Panc1 (cell line): ENCODE measurements at places on chromosomes 5 and 9. TPM values are rescaled to one million over a fixed set of nuclear protein-coding genes. Genes with fewer than 3 reads are reported as not detected.

DNA sequence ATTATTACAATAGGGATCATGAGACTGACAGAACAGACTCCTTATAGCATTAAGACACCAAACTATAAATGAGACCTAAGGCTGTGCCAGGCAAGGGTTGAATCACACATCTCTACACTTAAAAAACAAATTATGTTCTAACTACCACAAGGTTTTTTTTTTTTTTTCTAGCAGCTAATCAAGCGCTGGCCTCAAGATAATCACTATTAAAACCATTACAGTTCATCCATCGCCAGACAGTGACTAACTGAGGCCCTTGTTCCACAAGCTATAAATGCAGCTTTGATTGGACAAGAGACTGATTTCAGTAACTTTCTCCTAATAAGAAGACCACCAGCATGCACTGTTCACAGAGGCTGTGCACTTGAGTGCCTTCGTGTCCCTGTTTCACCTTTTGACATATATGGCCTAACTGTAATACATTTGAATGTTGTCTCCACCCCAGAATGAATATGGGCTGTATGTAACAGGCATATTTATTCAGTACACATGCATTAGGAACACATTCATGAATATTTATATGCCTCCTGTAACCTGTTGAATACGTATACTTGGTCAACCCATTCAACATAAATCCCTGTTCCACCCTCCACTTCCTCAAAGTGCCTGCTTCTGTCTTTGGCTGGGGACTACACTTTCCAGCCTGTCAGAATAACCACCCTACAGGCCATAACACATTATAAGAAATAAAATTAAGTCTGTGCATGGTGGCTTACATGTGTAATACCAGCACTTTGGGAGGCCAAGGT lies 22.8 kb upstream of the ZNF131 start:
- H3K4me1 ChIP-seq: no peaks in the 10 kb centered on the region
- H3K4me3 ChIP-seq: no peak overlapping the region

DNA sequence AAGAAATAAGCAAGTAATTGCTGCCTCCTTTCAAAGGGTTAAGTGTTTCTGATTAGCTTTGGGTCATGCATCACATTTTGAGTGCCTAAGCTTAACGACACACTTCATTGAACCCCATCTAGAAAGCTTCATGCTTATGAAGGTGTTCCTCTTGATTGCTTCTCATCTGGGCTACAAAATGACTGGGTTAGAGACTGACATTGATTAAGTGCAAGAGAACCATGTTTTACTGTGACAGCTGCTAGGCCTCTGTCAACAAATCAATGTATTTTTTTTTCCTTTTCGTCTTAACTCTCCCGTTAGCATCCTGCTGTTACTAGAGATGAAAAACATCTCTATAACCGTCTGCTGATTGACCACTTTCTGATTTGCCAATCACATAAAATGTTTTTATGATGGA lies 725.0 kb downstream of the TLE1 start:
- H3K4me1 ChIP-seq: no peaks in the 10 kb centered on the region
- no peak for DNase-seq
- no peak overlapping the region for H3K4me3 ChIP-seq
- H3K36me3 ChIP-seq: no peaks in the 10 kb centered on the region
- H3K27ac ChIP-seq: no peak overlapping the region
- H3K27me3 ChIP-seq: no peaks in the 10 kb centered on the region

Gene TMEM203
- 25.4 TPM for total RNA-seq

Gene AGXT2
- not detected for total RNA-seq

Gene PCDHB3
- total RNA-seq: 0.92 TPM
